ENCODE measurements at places on chromosomes 3 and 15.

GRCh38 chr3:123816673-123817207 is 67.4 kb downstream of the MYLK start:
- DNase-seq: no peak

DNA sequence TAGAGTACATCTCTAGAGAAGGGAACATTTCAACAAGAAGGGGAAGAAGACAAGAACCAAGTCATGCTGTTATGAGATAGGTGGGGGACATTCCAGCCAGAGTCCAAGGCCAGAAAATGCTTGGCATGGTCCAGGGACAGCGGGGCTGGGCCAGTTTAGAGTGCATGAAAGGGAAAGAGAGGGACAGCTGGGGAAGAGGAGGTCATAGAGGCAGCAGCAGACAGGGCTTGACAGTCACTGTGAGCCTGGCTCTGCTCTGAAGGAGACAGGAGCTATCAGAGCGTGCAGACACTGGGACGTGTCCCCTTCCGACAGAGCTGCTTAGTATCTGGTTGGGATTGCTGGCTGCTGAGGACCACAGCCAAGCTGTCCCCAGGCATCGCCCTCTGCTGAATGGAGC is 35.7 kb upstream of the PRR20G start:
- DNase-seq: no peak

DNA sequence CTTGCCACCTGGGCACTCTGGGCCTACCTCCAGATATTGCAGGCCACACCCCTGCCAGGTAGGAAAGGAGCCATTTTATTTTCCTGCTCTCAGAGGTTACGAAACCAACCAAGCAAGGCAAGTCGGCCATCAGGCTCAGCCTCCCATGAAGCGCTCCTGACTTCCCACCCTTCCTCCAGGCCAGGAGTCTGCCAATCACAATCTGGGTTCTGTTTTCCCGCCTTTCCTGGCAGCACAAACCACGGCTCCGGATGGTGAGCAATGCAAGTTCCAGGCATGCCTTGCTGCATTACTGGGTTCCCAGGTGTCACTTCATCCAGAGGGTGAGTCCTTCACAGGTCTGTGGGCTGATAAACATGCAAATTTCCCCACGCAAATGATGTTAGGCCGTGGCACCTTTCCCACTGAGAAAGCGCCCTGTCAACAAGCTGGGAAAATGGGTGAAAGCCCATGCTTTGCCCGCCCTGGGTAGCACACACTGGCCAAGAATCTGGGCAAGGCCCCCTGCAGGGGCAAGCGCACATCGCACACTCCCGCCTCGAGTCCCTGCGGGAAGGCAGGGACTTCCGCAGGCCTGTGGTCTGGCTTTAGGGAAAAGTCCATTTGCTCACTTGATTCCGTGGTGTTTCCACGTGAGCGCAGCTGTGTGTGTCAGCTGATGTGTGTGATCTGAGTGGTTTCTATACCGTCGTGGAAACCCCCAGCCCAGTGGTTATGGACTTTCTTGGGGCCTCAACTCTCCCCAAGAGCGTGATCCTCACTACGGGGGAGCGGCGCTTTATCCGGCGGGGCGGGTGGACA is 61.6 kb upstream of the RYK start:
- no peak for DNase-seq

- DNase-seq: no peak
Observed at GRCh38 chr3:142319094-142319493, 93.7 kb upstream of the GK5 start.

DNA sequence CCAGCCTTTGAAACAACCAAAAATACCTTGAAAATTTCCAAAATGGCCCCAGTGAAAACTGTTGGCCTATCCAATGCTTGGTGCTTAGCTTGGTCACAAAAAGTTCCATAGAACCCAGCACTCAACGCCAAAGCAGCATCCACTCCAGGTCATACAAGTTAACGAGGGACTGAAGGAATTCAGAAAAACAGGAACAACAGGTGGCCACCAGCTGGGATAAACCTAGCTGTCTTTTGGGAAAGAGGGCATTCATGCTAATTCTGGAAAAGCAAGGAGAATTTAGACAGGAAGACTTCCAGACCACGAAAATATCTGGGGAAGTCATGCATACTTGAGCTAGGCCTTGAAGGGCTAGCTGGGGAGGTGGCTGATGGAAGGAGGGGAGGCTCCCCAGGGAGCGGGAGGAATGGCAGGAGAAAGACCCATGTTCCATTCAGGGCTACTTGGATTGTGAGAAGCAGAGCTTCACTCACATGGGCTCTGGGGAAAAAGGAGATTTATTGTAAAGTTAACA is 28.6 kb downstream of the COLQ start:
- no peak for DNase-seq

GRCh38 chr15:94294556-94294955 is 63.2 kb downstream of the MCTP2 start:
- DNase-seq: no peak

DNA sequence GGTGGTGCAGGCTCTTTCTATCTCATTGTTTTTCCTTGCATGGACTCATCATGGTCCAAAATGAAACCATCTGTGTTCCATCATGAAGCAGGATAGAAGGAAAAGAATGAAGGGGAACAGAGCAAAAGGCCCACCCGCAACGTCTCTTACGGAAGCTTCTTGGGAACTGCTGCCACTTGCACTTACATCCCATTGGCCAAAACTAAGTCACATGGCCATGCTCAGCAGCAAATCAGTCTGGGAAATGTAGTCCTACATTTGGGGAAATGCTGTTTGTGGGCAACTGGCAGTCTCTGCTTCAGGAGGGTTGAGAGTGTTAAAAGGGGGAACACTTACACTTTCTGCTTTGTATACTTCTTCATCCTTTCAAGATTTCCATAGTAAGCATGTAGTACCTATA is 191.6 kb downstream of the SV2B start:
- DNase-seq: no peak

GRCh38 chr3:18250991-18251390 is 174.1 kb downstream of the SATB1 start:
- DNase-seq: no peak

DNA sequence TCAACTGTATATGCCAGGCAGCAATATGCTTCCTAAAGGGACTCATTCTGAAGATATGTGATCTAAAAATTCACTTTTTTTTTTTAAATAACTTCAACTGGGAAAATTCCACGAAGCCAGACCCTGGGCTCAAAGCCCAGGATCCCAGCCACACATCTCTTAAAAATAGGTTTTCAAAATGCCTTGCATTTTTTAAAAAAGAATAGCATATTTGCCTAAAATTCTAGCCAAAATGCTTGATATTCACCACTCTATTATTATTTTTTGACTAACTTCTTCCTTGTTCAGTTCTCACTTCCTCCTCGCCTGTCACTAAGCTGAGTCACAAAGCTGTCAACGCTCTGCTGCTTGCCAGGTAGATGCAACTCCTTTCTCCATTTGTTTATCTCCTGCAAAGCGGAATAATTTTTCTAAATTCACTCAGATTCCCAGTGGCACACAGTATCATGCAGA is 28.0 kb upstream of the VGLL4 start:
- DNase-seq: no peak

- no peak for DNase-seq
Observed at GRCh38 chr3:156612903-156613302, 58.0 kb upstream of the SSR3 start.

All from cortex of kidney (tissue), 1 donor.